NCI-H2081 (cell line): ENCODE measurements at places on chromosomes 7 and 10.

GRCh38 chr7:105719395-105719794 lies 138.1 kb upstream of the EFCAB10 start:
- DNase-seq = no peak

- no peak for DNase-seq
These were observed 235.0 kb downstream of the FANK1 start for GRCh38 chr10:126131341-126131740.

DNA sequence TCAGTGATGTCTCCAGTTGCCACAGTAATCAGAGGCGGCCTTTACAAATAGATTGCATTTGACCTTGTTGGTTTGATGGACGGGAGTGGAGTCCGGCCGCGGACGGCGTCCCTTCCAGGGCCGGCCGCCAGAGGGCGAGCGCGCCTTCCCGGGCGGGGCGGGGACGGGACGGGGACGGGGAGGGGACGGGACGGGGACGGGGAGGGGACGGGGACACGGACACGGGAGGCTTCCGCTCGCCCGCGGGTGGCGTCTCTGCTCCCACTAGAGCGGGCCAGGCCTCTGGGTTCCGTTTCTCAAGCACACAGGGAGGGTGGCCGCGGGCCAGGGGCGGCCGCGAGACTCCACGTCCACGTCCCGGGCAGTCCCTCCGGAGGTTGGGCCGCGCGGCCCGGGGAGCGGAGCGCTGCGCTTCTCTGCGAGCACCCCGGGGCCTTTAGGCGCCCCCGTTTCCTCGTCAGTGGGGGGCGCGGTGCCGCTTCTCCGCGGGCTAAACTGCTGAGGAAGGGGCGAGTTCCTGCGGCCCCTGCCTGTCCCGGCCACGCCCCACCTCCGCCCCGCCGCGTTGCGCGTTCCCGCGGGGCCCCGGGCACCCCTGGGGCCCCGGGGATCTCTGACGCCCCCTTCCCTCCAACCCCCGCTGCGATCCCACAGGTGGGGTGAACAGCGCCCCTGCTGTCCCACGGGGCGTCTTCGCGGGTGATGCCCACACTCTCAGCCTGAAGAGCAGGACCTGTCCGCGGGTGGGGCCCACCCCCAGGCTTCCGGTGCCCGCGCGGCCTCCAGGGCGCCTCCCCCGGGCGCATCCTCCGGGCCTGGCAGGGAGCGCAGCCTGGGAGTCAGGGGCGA lies 84.2 kb upstream of the MKI67 start:
- DNase-seq = no peak

DNA sequence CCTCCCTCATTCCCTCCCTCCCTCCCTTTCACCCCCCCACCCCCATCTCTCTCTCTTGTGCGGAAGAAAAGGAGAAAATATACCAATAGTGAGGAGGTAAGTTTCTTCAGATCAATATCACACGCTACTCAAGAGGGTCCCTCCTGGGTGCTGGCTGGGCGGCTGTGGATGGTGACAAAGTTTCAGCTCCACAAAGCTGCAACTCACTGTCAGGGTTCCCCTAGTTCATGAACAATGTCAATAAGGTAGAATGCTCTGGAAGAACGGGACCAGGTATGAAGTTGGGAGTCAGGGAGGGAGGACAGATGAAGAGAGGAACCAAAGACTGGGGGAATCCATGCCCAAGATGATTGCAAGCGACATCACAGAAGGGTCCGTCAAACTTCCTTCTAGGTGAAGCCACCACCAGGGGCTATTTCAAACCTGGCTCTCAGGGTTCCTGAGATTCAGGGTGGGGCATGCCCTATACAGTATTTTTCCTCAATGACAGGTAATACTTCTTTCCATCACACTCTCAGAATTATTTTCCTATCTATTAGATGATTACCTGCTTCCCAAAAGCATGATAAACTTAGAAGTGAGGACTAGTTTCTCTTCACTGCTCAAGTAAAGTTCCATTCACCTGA lies 1.4 kb upstream of the PDE1C start:
- DNase-seq = no peak

DNA sequence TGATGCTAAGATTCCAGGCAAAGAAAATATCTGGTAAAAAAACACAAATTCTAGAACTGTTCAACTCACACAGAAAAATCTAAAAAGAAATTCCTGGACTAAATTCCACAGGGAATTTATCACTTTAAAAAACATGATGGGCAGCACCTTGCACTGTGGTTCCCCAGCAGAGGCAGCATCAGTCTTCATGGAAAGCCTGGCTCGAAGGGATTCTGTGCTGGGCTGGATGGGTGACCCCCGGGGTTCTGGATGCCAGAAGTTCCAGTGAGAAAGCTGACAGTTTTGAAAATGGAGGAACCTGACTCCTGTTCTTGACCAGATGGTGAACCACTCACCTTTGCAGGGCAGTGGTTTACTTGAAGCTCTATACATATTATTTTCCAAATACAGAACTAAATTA lies 52.0 kb downstream of the RAB11FIP2 start:
- DNase-seq = no peak
